ENCODE measurements at places on chromosomes 3 and 15.

GRCh38 chr3:8962226-8962861 is 928 bp downstream of the RAD18 start:
- DNase-seq, result peak; percentile 26

- DNase-seq, result no peak
Observed at GRCh38 chr3:70990723-70991122, 592.8 kb downstream of the FOXP1 start.

- DNase-seq, result no peak
Observed at GRCh38 chr15:96790004-96790403, 459.5 kb downstream of the NR2F2 start.

DNA sequence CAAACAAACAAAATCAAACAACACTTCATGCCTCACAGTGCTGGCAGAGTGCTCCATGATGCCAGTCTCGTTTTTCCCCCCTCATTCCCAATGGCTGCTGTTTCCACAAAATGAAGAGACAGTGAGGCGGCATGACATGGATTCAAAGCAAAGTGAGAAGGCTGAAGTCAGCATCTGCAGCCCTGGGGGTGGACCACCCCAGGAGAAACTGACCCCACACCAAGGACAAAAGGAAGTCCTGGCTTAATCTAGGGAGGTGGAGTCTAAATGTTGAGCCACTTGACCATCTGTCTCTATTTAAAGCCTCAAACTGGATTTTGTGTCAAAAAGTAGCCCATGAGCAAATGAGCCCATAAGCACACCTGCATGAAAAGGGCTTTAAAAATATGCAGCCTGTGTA is 151.2 kb upstream of the RORA start:
- no peak for DNase-seq

DNA sequence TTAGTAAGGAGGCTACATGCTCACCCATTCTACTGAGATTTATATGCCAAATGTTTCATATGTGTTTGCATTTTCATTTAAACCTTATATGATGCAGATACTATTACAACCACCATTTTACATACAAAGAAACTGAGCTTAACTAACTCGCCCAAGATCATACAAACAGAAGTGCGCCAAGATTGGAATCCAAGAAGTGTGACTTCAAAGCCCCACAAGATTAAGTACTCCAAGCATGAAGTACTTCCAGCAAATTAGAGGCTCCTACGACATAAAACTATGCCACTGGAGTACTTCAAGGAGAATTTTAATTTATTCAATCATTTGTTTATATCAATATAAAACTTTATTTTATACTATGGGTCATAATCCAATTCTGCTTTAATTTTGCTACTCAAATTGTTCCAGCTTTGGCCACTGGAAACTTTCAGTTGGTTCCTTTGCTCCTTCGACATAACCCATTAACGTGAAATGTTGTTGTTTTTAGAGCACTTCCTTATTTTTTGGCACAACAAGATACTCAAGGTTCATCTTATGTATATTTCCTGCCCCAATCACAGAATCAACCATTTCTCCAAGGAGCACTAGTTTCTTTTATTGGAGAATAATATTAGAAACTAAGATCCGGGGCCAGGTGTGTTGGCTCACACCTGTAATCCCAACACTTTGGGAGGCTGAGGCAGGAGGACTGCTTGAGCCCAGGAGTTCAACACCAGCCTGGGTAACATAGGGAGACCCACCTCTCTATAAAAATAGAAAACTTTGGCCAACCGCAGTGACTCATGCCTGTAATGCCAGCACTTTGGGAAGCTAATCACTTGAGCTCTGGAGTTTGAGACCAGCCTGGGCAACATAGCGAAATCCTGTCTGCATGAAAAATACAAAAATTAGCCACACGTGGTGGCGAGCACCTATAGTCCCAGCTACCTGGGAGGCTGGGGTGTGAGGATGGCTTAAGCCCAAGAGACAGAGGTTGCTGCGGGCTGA is 10.4 kb downstream of the INO80 start:
- DNase-seq, result no peak

DNA sequence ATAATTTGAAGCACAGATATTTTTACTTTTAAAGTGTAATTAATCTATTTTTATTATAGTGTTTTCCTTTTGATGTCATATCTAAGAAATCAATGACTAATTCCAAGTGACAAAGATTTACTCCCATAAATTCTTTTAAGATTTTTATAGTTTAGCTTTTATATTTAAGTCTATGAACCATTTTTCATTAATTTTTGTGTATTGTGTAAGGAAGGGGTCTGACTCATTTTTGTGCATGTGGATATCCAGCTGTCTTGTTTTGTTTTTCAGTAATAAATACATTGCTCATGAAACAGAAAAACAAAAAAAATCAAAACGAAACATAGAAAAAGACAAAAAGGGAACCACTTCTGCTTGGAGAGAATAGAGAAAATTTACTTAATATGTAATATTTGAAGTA is 145.1 kb downstream of the EPHA6 start:
- DNase-seq, result no peak

GRCh38 chr3:157311633-157312375 is 124.8 kb upstream of the PTX3 start:
- DNase-seq, result no peak

GRCh38 chr3:32177702-32178198 is 60.7 kb upstream of the CMTM8 start:
- DNase-seq, result no peak

- DNase-seq, result no peak
Observed at GRCh38 chr3:152357587-152357986, 88.9 kb downstream of the MBNL1 start.

DNA sequence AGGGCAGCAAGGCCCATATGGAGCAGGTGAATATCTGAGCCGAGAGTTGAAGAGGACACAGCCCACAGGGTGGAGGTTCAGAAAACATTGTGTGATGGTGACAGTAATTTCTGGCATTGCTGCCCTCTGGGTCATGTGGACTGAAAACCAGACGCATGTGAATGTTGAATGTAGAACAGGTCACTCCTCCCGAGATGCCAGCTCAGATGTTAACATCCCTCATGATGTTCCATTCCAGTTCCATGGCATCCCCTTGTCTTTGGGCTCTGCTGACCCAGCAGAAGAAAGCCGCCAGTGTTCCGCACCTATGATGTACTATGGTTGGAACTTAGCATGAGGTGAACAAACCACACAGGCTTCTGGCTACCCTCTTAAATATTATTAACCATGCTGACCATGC is 110.7 kb upstream of the CTDSPL start:
- no peak for DNase-seq

DNA sequence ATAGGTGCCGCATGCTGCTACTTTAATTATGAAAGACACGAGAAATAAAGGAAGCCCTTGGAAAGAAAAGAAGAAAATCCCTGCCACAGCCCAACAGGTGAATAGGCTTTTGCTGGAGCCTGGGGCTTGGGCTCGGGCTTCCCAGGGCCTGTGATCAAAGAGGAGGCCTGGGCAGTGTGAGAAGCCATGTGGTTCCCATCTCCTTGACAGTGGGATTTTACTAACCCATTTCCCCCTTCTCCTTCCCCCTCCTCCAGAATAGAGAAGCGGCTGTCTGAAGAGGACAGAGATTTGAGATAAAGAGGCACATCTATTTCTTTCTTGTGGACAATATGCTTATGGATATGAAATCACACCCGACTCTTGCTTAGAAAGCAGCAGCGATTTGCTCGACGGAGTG is 369.1 kb downstream of the MCTP2 start:
- no peak for DNase-seq

DNA sequence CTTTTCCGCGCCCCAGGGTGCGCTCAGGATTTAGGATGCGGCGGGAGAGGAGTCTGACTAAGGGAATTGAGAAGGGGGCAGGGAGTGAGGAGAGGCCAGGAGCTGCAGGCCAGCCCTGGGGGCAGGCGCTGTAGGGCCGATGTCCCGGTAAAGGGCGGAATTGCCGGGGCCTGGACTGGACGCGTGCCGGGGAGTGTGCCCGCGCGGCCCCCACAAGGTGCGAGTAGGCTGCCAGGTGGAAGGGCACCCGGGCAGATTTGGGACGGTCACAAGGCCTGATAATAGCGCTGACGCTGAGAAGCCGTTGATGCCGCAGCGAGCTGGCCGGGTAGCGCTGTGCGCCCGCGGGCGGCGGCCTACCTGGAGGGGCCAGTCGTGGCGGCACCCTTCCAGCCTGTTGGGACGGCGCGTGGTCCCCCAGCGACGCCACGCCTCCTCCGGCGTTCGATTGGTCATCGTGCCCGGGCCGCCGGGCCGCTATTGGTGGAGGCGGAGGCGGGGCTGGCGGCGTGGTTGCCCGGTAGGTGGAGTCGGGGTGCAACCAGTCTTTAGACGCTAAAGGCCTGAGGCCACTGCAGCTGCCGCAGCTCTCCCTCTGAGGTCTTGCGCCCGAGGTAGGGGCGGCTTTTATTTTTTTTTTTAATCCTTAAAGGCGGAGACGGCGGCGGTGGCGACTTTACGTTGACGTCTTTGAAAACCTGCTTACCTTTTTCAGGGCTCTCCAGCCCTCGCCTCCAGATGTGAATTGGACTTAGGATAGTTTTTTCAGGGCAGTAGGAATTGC is 903 bp downstream of the SLC25A38 start:
- DNase-seq, result peak; percentile 93

- DNase-seq, result no peak
Observed at GRCh38 chr15:74302821-74303359, 64.6 kb downstream of the CYP11A1 start.
